ENCODE measurements at places on chromosomes 13 and 19.

DNA sequence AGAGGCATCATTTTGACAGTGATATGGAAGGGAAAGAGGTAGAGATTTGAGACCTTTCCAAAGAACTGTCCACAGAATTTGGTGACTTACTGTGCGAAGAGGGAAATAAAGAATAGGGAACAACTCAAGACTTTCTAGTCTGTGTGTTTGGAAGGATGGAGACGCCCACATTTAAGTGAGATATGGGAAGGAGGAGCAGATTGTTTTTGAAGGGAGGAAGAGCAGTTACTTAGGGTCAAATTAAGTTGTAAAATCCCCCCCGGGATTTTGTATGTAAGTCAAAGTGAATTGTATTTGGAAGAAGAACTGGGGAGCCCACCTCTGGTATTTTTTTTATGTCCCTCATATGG lies 1.2 kb downstream of the USPL1 start:
- DNase-seq = no peak

DNA sequence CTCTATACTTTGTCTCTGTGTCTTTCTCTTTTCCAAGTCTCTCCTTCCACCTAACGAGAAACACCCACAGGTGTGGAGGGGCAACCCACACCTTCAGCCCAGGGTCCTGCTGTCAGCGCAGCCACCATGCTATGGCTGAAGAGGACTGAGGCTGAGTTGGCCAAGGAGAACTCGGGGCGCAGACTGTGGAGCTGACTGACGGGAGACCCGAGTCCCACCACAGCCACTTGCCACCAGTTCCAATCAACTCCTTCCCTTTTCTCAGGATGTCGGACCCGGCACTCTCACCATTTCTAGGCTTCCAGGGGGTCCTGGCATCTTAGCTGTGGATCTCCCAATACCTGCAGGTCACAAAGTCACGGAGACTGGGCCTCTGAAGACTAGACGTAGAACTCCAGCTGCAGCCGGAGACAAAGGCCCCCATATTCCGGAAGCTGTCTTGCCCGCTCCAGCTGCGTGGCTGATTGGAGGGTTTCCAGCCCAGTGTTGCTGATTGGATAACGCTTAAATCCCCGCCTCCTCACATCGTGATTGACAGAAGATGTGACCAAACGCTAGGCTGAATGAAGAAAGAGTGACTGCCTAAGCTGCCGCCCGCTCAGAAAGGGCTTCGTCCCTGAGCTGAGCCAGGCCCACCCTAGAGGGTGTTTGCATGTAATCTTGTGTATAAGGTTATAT lies 63.6 kb downstream of the ZNF429 start:
- DNase-seq = peak; percentile 57

DNA sequence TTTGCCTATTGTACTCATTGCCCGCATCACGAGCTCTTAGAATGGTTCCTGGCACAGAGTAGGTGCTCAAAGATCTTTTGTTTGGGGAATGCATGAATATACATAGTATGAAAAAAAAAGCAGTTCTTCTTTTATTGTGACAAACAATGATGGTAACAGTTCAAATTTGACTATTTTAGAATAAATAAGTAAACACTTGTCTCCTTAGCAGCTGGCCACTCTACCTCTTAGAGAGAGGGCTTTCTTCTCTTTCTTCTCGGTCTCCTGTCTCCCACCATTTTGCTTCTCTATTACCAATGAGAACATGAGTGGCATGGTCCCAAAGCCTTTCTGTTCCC lies 639 bp upstream of the SLAIN1 start:
- no peak for DNase-seq

- DNase-seq = no peak
Observed at GRCh38 chr13:27481766-27482165, 31.4 kb upstream of the MTIF3 start.

DNA sequence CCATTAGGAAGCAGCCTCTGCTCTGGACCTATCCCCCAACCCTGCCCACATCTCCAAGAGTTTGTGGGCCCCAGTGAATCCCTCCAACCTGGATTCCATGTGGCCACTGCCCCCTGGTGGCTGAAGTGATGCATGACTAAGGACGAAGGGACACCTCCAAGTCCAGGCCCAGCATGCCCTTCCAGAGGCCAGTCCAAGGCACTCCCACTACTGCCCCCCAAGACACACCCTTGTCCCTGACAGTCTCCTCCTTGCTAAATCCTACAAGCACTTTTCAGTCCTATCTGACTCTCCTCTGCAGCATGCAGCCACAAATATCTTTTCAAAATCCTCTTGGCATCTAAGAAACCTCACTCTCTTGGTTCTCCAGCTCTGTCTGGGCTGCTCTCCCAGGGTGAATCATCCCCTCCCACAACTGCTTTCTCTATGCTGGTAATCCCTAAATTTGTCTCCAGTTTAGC lies 33.0 kb downstream of the DEDD2 start:
- peak; percentile 54 for DNase-seq

DNA sequence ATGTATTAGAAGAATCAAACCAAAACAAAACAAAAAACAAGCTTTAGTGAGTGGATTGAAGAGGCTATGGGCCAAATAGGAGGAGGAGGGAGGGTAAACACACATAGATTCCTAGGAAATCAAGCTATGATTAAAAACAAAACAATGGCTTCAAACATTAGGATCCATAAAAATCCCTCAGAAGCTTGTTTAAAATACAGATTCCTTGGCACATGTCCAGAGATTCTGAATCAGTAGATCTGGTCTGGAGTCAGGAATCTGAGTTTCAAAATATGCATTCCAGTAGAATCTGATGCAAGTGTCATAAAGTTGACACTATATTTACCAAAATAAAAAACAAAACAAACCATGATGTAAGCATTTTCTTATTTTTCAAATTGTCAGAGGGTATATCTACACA lies 692.8 kb upstream of the SGCG start:
- no peak for DNase-seq

- DNase-seq = no peak
Observed at GRCh38 chr13:48647625-48648024, 6.1 kb upstream of the CYSLTR2 start.

DNA sequence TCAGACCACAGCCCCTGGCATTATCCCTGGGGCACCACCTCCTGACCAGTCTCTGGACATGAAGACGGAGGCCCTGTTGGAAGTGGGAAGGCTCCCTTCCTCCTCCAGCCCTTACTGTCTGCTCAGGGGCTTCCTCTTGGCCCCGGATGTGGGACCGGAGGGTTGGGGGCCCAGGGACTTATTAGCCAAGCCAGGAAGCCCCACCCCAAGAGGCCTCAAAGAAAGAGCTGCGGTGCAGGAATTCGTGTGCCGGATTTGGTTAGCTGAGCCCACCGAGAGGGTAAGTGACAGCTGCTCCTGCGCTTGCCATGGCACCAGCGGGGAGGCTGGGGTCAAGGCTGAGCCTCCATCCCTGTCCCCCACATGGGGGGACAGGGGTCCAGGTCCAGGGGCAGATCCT lies at the start of gene RETN:
Gene RETN (plus strand): TSS at position 208 of the 400 bp plus-strand sequence. CDS start 278 bp downstream, outside the sequence.
- DNase-seq = no peak

DNA sequence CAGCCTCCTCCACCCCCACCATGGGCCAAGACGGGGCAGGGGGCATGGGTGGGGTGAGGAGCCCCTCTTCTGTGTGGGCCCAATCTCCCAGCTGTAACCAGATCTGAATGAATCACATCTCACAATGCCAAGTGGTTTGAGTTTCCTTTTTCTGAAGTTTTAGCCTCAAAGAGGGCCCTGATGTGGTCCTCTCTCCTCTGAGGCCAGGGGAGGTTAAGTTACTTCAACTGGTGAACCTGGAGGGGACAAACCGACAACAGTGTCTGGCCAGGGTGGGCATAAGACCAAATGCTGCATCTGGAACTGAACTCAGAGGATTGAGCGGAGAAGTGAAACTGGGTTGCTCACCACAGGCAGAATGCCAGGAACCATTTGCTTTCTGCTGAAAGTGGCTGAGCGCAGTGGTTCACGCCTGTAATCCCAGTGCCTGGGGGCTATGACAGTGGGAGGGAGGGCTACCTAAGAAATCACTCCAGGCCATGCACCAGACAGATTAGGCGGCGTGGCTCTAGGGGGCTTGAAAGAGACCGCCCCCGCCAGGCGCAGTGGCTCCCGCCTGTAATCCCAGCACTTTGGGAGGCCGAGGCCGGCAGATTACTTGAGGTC lies 15.4 kb upstream of the IRGC start:
- peak; percentile 10 for DNase-seq

DNA sequence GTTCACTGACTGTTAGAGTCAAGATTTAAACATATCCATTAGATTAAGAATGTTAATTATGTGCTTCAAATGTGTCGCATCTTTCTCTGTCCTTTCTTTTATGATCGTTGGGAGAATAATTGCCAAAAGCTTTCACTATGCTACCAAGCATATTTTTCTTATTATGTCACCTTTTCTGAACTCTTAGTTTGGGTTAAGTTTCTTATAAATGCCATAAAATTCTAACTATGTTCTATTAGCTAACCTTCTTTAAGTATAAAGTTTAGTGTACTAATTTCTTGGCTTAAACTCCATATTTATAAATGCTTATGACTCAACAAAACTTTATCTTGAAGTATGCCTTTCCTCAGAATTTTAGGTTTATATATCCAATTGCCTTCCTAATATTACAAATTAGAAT lies 1759.4 kb downstream of the PCDH9 start:
- DNase-seq = no peak

- DNase-seq = no peak
Observed at GRCh38 chr19:5251096-5252065, 89.2 kb downstream of the PTPRS start.

GRCh38 chr13:98652721-98653462 lies 76.0 kb upstream of the STK24 start:
- no peak for DNase-seq

- DNase-seq = no peak
Observed at GRCh38 chr13:110294146-110294545, 12.8 kb downstream of the COL4A1 start.

DNA sequence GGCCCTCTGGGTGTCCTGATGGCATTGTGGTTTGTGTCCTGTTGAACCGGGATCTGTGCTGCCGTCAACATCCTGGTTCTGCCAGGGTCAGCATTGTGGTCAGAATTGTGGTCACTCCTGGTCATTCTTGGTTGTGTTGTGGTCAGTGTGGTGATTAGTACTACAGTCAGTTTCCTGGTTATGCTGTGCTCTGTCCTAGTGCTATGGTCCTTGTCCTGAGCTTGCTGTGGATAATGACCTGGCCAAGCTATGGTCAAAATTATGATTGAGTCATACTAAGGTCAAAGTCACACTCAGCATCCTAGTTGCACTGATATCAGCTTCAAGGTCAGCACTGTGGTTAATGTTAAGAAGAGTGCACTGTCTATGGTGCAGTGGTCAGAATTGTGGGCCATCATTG lies 4.5 kb upstream of the OLFM2 start:
- no peak for DNase-seq

DNA sequence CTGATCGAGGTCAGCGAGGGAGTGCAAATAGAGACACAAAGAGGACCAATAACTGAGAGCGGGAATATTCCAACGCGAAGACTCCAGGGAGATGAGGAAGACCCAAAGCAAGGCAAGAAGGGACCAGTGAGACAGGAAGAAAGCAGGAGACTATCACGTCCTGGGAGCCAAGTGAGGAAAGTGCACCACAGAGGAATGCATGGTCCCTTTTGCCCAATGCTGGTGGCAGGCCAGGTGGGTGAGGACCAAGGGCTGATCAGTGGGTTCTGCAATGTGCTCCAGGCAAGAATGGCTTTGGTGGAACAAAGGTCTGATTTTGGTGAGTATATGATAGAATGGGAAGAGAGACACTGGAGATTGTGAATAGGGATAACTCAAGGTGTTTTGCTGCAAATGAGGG lies 25.4 kb downstream of the CHST8 start:
- DNase-seq = no peak

- no peak for DNase-seq
Observed at GRCh38 chr13:45527699-45528462, 63.1 kb downstream of the COG3 start.
